ENCODE measurements at places on chromosomes 12 and 14.

- no peak for DNase-seq
These were observed 456.8 kb downstream of the MED13L start for GRCh38 chr12:115820656-115821055.

- no peak for DNase-seq
These were observed 11.8 kb downstream of the GCH1 start for GRCh38 chr14:54890788-54891187.

- DNase-seq = no peak
These were observed 65.0 kb downstream of the CHST11 start for GRCh38 chr12:104521731-104522130.

DNA sequence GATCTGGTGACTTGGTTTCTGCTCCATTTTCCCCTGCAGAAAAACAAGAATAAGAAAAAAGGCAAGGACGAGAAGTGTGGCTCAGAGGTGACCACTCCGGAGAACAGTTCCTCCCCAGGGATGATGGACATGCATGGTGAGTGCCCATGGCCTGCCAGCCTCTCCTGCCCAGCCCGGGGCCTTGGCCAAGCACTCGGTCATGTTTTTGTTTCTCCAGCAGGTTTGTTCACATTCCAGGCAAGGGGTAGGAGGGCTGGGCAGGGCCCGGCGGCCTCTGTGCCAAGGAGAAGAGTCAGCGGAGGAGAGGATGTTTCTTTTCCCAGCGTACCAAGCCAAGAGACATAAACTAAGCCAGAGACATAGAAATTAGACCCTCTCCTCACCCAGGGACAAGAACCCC, 13.6 kb downstream of the BCL7A start:
- DNase-seq = no peak

DNA sequence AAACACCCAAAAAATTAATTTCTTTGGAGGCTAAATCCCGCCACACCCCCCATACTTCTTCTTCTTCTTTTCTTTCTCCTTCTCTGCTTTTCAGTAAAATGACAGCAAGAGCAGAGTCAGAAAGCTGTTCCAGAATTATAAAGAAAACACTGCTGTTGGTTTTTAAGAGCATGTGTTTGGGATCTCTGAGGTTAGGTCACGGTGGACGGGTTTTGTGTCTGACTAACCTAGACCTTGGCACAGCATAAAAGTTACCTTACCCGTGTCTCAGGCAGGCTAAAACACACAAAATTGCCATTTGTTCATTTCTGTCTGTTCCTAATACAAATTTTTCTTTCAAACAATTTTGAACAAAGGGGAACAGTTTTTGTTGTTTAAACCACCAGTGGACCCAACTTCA, 540.8 kb downstream of the NRXN3 start:
- DNase-seq = no peak

DNA sequence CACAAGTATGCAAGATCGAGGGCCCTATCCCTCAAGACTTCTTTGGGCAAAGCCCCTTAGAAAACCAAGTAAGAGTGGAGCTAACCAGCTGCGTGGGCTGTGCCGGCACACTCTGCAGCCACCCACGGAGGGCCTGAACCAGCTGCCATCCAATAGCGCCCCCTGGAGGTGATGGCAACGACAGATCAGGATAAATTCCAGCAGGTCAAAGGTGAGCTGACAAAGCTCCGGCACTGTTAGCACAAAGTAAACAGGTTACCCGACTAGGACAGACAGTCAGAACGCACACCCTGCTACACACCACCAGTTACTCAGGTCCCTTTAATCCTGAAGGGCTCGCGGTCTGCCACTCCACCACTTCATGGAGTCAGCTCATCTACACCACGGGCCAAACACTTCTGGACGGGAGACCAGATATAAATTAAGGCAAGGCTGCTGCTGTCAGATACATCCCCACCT, 4.9 kb downstream of the ZBTB39 start:
- no peak for DNase-seq

- DNase-seq = no peak
These were observed 962 bp downstream of the LEMD3 start for GRCh38 chr12:65170209-65170881.

- no peak for DNase-seq
These were observed 120.3 kb upstream of the SLC38A4 start for GRCh38 chr12:46946137-46946536.

GRCh38 chr12:87425942-87426554, 603.2 kb downstream of the C12orf50 start:
- no peak for DNase-seq

DNA sequence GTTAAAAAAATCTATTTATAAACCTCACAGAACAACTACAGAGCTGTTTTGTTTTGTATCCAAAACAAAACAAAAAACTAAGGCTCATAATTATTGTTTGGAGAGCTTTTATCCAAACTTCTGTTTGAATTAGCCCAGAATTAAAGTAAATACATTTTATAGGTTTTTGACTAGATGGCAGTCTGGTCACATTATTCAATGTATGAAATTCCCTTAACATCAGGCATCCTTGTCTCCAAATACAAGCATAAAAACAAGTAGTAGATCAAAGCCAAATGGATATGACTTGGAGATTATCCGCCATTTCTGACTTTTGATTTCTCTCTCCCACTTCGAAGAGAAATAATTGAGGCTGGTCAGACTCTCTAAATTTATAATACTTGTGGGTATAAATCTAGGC, 63.5 kb downstream of the SLC38A1 start:
- DNase-seq = no peak

All from AG04449 (cell line).